ENCODE measurements at places on chromosomes 4 and X. TPM values are rescaled to one million over a fixed set of nuclear protein-coding genes. Genes with fewer than 3 reads are reported as not detected.

Gene FGF5
- 5.4 TPM for total RNA-seq

Gene ATP8A1
- 4.8 TPM for total RNA-seq

Gene CCNQ
- total RNA-seq, result 24.4 TPM

Gene GLRA2
- total RNA-seq, result not detected

Gene SPANXN4
- not detected for total RNA-seq

Gene DTHD1
- not detected for total RNA-seq

Gene MTMR8
- 1.0 TPM for total RNA-seq

Gene CLNK
- total RNA-seq, result not detected

Gene LINC00632
- 2.1 TPM for total RNA-seq

Gene NFXL1
- 9.2 TPM for total RNA-seq

Gene ADH1A
- total RNA-seq, result not detected

Gene CXCL1
- total RNA-seq, result 2.3 TPM

Gene SERPINA7
- total RNA-seq, result not detected

Gene XAGE1A
- total RNA-seq, result not detected

Gene NPY1R
- under 0.01 TPM for total RNA-seq

Gene WDR17
- 2.1 TPM for total RNA-seq

Gene RGN
- 23.8 TPM for total RNA-seq

Gene USP51
- 1.3 TPM for total RNA-seq
